Caki2 (cell line): ENCODE measurements at places on chromosomes 2 and 18. TPM values are rescaled to one million over a fixed set of nuclear protein-coding genes. Genes with fewer than 3 reads are reported as not detected.
A peak's percentile ranks its signal among the peaks of the same experiment; 100 is the strongest.

The GAL3ST2 gene
- not detected in 2 replicates for total RNA-seq

The AP1S3 gene
- 43.9 and 52.9 TPM in 2 replicates for total RNA-seq

The PRKCE gene
- 4.0 and 5.3 TPM in 2 replicates for total RNA-seq

The SERPINB3 gene
- not detected in 2 replicates for total RNA-seq

GRCh38 chr2:55148269-55148668 lies 83.8 kb downstream of the CLHC1 start:
- no peak for DNase-seq

DNA sequence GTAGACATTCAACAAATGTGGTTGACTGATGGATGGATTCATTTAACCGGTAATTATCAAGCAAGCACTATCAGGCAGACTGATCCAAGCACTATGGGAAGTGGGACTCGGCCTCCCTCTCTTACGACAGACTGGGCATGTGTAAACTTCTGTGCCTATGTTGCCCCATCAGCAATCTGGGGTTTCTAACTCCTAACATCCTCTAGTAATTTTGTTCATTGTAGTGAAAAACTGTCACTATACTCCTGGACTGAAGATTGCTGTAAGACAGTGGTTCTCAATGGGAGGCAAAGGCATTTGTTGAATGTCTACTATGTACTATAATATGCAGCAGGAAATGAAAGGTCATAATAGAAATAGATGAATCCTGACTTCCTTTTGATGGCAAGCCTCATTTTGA lies 51.2 kb upstream of the CREB1 start:
- no peak for DNase-seq

- DNase-seq: no peak
Measured at GRCh38 chr2:239132156-239132709, 268.6 kb downstream of the HDAC4 start.

GRCh38 chr2:38013158-38013752 lies 62.7 kb downstream of the CYP1B1 start:
- peak; percentile 4 for DNase-seq

GRCh38 chr2:48287976-48288375 lies 242.0 kb upstream of the STON1 start:
- DNase-seq: no peak
